ENCODE measurements at places on chromosomes 6 and 20.

DNA sequence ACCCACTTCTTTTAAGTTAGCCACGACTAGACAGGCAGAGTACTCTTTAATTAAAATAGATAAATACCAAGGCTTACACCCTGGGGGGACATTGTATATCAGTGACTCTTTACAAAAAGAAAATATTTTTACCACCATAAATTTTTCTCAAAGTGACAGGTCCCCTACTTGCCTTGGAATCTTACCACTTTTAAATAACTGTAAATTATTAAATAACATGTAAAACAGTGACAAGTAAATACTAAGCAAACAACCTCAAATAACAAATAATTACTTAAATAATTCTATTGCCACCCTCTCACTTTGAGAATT lies 116.3 kb downstream of the OGFRL1 start:
- no peak for DNase-seq

DNA sequence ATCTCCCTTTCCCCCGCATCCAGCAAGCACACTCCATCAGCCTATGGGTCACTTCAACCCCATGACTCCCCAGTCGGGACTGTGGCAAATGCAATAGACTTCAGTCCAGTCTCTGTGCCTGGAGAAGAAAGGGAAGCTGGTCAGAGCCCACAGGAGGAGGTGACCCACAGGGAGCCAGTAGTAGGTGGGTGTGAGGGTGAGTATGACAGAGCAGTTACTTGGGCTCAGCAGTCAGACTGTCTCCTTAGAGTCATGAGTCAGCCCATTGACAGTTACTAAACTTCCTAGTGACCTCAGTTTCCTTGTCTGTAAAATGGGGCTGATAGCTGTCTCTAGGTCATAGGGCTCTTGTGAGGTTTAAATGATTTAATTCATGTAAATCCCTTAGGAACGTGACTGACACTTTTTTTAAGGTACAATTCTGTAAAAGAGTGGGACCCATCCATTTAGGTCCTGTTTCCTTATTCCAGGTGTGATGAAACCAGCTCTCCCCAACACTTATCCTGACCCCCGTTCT lies 33.9 kb upstream of the HLA-C start:
- no peak for DNase-seq

GRCh38 chr6:127582777-127583462 lies 5.9 kb downstream of the C6orf58 start:
- DNase-seq: peak; percentile 19

DNA sequence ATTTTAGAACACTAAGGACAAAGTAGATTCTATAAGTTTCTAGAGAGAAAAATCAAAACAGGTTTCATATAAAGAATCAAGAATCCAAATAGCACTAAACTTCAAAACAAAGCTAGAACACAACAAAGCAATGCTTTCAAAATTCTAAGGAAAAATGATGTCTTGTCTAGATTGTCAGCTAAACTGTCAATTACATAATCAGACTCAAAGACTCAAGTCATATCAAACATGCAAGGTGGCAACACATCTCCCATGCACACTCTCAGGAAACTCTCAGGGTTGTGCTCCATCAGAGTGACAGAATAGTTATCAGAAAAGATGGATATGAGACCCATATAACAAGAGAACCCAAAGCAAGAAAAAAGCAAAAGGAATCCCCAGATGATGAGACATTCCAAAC lies 23.9 kb downstream of the HACE1 start:
- DNase-seq: no peak

DNA sequence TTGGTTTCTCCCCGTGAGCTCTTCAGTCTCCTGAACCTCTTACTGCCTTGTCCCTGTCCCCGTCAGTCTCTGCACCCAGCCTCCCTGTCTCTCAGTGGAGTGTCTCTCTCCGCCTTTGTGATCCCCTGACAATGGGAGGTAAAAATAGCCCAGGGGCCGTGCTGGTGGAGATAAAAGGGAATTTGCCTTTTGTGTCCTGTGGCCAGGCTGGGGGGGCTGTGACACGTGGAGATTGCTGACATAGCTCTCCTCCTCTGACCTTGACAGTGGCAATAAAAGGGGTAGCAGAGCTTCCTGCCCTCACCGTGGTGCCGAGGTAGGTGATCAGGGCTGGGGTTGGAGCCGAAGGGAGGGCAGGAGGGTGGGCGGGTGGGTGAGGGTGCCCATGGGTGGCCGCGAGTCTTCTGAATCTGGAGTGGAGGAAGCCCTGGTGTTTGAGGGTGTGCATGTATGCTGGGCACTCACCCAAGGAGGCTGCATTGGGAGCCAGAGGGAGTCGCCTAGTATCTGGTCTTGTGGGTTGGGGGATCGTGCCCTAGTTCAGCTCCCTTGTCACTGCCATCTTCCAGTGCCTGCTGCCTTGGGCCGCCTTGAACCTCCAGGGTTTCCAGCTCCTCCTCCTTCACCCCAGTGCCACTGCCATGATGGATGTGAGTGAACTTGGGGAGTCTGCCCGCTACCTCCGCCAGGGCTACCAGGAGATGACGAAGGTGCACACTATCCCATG lies 21.9 kb downstream of the MYH7B start:
- DNase-seq: no peak

GRCh38 chr6:3230900-3231246 lies 3.4 kb upstream of the TUBB2B start:
- no peak for DNase-seq

- no peak for DNase-seq
These were observed 92.7 kb downstream of the TRERF1 start for GRCh38 chr6:42359021-42359420.

DNA sequence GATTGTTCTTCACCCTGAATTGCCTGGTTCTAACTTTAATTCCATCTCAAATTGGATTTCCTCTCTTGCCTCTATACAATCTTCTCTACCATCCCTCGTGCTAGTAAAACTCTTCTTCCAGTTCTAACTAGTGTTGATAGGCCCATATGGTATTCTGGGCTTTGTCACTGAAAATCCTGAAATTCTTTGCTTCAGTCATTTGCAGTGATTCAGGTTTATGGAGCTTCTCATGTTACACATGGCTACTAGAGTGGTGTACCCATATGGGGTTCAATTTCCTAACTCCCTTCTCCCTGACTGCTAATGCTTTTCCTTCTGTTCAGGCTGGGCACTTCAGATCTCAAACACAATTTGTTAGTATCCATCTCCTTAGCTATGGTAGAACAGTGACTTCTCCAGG lies 956.6 kb downstream of the KIF16B start:
- DNase-seq: peak; percentile 9

DNA sequence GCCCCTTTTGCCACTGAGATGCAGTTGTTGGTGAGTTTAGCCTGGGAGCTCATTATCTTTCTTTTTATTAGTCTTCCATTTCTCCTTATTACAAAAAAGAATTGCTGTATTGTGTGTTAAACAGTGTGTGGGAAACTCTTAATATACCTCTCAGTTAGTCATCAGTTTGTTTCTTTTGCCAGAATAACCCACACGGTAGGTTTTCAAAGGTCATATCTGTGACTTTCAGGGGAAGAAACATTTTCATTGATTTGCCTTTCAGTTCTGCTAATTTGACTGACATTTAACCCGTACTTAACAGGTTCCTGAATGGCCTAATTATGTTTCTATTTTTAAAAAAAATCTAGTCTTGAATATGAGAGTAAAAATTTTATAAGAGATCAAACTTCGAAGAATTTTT lies 145.3 kb downstream of the KHDC1L start:
- no peak for DNase-seq

- DNase-seq: no peak
These were observed 4.7 kb upstream of the PBOV1 start for GRCh38 chr6:138222901-138223546.

DNA sequence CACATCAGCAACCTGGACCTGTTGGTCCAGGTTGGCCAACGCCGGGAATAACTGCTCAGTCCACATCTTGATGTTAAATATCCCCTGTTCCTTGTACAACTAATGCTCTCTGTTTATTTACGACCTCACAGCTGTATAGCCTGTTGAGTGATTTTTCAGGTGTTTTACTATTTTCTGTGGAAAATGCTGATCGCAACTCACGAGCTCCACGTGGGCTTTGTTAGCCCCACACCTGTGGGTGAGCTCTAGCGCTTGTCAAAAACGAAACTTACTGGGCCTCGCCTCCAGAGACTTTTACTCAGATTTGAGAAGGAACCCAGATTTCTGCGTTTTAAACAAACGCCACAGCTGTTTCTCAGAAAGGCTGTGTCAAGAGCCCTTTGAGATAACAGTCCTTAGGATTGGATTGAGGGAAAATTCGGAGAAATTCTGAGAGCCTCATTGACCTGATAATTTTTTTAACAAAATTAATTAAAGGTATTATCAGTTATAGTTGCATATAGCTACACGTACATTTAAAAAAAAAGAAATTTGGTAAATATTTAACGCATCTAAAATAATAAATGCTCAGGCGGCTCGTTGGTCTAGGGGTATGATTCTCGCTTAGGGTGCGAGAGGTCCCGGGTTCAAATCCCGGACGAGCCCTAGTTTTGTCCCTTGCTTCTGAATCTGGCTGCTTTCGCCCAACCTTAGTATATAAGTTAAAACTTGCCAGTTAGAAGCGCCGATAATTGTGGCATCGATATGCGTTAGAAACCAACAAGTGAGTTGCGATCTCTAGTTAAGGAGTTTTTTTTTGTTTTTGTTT lies 16.7 kb downstream of the HMGN4 start:
- peak; percentile 48 for DNase-seq

DNA sequence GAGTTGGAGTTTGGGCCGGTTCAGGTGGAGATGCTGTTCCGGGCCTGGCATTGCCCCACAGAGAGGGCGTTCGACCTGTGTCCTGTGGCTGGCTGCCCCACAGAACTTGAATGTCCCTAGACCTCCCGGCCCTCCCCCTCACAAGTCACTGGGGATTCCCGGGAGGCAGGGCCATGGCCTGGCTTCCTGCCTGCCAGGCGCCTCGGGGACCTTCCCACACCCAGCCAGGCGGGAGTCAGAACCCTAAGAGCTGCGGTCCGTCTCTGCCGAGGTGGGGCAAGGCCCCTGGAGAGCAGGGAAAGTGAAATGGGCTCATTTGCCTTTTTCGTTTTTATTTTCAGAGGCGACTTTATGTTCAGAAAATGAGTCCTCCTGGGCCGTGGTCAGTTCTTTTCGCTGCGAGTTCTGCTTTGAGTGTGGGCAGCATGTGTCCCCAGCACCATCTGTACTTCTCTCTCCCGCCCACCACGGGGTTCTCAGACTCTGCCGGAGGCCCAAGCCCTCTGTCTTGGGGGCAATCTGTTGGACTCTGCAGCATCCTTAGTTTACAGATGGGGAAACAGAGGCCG lies 8.5 kb downstream of the RBM38 start:
- no peak for DNase-seq

DNA sequence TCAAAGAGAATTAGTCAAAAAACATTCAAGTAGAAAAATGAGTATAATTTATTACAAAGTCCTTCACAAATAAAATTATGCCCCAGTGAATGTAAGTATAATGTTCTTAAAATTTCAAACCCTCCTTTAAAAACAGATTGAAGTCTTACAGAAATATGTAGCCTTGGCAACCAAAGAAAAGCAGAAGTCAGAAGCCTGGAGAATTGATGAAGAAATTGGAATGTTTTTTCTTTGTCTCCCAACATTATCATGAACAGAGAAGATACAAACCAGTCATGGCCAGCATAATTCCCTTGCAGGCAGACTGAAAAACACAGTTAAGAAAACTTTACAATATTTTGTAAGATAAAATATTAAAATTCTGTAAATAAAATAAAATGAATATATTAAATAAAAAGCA lies 221.9 kb downstream of the TBC1D32 start:
- no peak for DNase-seq

DNA sequence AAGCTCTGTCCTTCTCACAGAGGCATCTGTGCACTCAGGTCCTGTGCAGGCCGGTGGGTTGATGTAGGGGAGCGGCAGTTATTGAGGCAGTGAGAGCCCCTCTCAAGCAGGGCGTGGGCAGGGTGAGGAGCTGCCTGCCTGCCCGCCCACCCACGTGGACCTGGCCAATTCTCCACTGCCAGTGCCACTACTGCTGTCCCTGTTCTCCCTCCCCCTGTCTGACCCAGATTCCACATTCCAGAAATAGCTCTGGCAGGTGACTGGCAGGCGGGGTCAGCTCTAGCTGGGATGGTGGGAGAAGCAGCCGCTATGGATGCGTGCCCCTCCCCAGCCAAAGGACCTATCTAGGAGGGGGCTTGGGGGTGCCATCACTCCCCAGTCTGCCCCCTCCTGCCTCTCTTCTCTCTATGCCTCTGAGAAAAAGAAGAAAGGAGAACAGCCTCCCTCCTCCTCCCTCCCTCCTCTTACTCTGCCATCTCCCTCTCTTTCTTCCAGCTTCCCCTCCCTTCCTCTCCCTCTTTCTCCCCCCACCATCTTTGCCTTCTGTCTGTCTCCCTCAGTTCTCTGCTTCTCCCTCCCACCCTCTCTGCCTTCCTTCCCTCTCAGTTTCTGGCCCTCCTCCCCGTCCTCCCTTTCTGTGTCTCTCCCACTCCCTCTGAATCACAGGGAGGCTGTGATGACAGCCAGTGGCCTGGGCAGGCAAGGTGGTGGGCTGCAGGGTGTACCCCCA lies 86.5 kb upstream of the MYL9 start:
- DNase-seq: no peak

DNA sequence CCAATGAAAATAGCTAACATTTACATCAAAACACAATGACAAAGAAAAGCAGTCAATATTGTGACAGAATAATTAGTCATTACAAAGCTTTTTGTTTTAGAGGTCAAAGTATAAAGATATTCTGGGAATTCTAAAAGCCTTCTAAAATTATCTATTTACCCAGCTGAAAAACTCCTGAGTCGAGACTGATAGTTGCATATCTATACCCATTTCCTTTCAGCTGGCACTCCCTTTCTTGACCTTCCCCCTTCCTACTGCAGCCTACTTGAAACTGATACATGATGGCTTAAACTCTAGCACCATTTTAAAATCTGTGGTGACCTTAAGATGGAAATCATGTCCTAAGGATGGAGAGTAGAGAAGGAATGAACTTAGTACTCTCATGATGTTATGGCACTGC lies 38.6 kb downstream of the LMBRD1 start:
- no peak for DNase-seq

GRCh38 chr6:45477790-45478189 lies 100.1 kb upstream of the SUPT3H start:
- DNase-seq: no peak

DNA sequence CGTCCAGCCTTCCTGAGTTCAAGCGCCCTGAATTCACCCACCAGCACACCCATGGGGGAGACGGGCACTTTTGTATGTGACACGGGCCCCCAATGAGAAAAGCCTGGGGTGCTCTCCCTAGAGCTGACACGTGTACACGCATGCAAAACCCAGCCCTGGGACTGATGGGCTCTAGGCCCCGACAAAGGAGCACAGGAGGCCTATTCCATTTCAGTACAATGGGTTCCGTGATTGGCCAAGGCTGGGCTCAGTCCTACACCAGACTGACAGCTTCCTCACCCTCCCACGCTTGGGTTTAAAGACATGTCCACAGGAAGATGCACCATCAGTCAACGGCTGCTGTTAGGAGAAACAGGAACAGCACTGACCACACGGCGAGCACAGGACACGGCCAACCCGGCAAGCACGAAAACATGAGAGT lies 8.8 kb downstream of the ZBTB46 start:
- no peak for DNase-seq

GRCh38 chr20:51447097-51447764 lies 95.3 kb downstream of the NFATC2 start:
- peak; percentile 87 for DNase-seq

DNA sequence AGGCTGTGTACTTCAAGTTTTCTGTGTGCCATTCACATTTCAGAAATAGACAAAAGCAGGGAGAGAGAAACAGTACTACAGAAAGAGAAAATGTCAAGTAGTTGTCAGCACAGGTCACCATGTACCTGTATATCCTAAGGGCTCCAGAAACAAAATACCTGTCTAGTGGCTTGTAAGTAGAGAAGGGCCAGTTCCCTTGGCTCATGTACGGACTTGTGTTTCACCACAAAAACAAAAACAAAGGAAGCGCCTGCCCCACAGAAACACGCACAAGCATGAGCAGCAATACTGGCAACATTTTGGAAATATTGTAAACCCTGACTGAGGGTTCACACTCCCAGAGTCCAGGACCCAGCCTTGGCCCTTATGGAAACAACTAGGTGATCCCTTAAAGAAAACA lies 44.3 kb downstream of the CNKSR3 start:
- no peak for DNase-seq

Data from fibroblast of skin of left biceps (primary cell).